CD4-positive, alpha-beta T cell treated with Interleukin-21 for 1 hour (primary cell): ENCODE measurements at places on chromosomes 2 and 18.

DNA sequence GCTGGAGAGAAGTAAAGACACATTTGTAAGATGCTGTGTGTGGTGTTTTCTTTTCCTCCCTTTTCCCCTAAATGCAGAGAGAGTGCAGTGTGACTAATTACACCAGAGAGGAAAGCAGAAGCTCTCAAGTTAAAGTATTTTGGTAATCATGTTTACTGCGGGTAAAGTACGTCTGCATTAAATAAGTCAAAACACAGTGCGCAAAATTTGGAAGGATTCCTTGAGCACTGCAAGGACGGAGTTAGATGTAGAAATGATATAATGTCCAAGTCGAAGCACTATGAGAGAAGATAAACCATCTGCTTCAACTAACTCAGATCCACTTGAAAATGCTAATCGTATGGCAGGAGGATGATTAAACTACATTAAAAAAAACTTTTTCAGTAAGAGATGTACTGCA lies 766.5 kb downstream of the RNF144A start:
- DNase-seq: no peak

- no peak for DNase-seq
These were observed 79.2 kb downstream of the BARD1 start for GRCh38 chr2:214730248-214730647.

DNA sequence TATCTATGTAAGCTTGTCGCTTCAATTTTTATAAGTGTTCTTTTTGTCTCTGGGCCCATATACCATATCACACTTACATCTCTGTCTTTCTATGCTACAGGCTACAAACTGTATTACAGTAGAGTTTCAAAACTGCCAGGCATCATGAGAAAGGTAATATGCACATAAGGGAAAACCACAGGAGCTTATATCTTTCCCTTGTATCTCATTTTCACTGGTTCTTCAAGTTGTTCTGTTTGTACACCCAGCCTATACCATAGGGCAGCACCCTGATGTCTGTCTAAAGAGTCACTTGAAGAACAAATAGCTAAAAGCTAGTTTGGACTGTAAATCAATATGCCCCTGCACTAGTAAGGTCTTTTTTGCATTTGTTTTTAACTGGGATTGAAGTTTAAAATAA lies 366.7 kb downstream of the FIGN start:
- no peak for DNase-seq

- DNase-seq: no peak
These were observed 82.2 kb upstream of the LTBP1 start for GRCh38 chr2:32864334-32865111.

GRCh38 chr2:205708231-205708631 lies 25.9 kb downstream of the NRP2 start:
- DNase-seq: no peak

DNA sequence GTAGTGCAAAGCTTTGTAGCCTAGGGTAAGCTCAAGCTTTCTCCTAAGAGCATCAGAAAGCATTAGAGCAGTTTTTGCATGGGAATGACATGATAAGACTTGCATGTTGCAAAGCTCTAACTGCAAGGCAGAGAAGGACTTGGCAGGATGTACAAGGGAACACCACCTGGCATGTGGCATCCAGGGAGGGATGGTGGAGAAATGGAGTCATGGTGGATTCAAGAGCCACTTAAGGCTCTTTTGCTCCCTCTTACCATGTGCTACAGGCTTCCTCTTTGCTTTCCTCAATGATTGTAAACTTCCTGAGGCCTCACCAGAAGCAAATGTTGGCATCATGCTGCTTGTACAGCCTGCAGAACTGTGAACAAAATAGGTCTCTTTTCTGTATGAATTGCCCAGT lies 266.0 kb downstream of the GLI2 start:
- no peak for DNase-seq

- DNase-seq: no peak
These were observed 118.3 kb downstream of the MGAT5 start for GRCh38 chr2:134372141-134372540.

DNA sequence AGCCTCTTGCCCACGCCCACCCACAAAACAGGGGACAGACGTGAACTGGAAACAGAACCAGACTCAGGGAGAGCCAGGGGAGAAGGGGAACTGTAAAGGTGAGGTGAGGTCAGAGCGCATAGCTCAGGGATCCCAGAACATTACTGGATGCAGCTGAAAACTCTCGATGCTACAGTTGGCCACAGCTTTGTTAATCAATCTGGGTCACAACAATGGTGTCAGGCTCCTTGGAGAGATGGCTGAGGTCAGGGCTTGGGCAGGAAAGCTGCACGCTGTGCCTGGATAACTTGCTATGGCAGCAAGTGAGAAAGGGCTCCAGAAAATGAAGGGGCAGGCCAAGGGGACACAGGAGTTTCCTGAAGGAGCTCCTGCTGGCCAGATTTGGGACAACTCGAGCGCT lies 263.3 kb downstream of the TFCP2L1 start:
- DNase-seq: no peak

DNA sequence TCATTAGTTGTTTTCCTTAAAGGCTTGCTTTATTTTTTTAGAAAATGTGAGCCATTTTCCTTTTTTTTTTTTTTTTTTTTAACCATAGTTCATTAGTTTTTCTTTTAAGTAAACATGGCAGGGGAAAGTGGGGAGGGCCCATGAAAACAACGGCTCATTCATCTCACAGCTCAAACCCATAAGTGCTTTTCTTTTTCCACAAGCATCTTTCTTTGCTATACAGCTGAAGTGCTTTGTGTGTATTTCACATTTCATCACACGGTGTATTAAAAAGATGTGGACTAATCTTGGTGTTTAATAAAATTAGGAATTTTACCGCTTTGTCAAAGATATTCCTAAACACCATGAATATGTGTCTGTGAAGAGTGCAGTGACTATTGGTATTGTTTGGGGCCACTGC lies 41.6 kb downstream of the RHBDD1 start:
- DNase-seq: no peak

- DNase-seq: no peak
These were observed 17.8 kb upstream of the FAM98A start for GRCh38 chr2:33616873-33617272.

DNA sequence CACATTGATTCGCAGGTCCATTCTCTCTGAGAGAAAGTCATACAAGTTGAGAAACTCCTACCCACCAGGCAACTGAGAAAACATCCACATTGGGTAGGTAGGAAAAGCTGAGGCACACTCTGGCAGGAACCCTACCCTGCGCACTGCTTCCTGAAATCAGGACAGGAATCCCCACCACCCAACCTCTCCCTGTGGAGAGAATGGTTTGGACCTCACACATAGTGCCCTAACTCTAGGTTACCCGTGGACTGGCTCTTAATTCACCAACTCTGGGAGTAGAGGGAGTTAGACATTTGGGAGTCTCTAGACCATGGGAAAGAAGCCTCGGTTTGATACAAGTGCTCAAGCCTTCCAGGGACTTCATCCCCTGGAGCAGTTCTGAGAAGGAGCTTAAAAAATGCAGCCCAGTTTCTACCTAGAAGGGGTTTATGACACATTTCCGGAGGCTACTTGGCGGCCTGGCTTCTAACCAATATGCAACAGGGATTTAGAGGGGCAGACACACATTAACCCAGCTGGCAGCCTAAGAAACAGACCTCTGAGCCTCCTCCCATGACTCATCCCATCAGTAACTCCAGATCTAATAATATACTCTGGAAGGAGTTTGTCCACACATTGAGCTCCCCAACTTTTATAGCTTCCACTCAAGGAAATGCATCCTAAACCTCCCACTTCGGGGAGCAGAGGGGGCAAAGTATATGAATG lies 136.7 kb downstream of the EML6 start:
- no peak for DNase-seq

DNA sequence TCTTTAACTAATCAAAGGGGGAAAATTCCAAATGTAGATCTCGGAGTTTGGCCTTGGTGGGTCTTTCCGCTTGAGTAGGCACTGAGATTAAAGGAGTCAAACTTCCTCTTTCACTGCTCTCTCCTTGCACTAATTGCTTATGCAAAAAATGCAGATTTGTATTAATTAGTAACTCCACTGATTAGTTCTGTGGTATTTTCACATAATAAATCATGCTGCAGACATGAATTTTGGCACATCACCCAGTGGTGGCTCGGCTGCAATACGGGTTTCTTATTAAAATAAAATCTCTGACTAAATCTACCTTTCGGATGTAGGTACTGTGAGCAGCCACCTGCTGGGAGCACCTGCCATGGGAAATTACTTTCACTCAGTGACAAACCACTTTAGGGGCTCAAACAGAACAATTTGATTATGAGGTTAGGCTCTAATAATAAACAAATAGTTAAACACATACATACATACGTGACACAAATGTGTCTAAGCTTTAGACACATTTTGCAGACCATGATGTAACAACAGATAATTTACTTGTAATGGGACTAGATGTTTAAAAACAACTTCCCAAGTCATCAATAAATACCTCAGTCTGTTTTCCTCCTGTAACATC lies 6.4 kb upstream of the NEUROD1 start:
- DNase-seq: no peak

- no peak for DNase-seq
These were observed 9.9 kb downstream of the GPN1 start for GRCh38 chr2:27638709-27639108.

- no peak for DNase-seq
These were observed 126.1 kb downstream of the ZNF516 start for GRCh38 chr18:76368976-76369375.

- no peak for DNase-seq
These were observed 38.0 kb downstream of the MFSD6 start for GRCh38 chr2:190446193-190446592.

- no peak for DNase-seq
These were observed 18.6 kb upstream of the PDE1A start for GRCh38 chr2:182445391-182445965.

GRCh38 chr18:23377669-23378301 lies 75.3 kb upstream of the RIOK3 start:
- DNase-seq: no peak

GRCh38 chr18:8088626-8089025 lies 520.6 kb upstream of the RAB12 start:
- DNase-seq: no peak

DNA sequence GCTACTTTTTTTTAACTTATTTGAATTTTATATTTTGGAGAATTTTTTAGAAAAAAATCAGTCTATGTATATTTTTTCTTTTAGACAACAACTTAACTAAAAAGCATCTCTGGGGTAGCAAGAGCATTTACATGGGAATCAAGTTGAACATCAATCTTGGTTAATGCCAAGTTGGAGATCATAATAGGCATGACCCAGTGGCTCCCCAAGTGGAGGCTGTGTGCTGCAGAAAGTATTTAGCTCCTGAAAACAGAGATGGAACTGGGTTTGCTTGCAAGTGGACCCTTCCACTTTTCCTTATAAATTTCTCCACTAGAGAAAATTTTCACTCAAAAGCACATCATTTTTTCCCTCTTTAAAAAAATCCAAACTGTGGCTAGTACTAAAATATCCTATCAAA lies 23.9 kb upstream of the CAVIN2 start:
- no peak for DNase-seq

- no peak for DNase-seq
These were observed 49.3 kb downstream of the MMADHC start for GRCh38 chr2:149538138-149538833.

GRCh38 chr2:3051266-3051665 lies 326.4 kb downstream of the EIPR1 start:
- DNase-seq: no peak

DNA sequence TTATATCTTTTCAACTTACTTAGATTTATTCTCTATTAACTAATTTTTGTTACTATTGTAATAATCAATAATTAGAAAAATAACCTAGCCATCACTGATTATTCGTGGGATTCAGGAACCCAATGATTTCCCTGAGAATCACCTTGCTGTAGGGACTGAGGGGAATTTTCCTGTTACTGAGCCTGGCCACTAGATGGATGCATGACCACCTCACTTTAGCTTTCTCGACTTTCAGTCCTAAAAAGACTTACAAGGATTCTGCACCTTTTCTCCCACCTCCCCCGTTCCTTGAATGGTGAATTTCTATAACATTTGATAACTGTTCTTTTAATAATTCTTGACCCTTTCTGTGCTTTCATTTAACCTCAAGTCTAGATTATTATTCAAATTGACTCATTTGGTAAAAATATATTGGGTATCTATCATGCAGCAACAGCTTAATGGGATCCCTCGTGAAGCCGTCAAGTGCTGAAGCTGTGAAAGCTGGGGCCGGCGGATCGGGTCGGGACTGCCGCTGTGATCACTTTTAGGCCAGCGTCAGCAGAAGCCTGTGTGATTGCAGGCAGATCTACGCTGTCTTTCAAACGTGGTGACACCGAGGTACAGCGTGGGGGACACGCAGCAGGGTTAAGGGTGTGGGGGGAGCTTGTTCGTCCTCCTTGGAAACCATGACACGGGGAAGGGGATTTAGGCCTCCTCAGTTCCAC lies 38.8 kb upstream of the TMEM18 start:
- DNase-seq: no peak

GRCh38 chr2:182132605-182133004 lies 147.0 kb downstream of the PPP1R1C start:
- DNase-seq: no peak

GRCh38 chr2:239225371-239225851 lies 175.4 kb downstream of the HDAC4 start:
- DNase-seq: no peak

DNA sequence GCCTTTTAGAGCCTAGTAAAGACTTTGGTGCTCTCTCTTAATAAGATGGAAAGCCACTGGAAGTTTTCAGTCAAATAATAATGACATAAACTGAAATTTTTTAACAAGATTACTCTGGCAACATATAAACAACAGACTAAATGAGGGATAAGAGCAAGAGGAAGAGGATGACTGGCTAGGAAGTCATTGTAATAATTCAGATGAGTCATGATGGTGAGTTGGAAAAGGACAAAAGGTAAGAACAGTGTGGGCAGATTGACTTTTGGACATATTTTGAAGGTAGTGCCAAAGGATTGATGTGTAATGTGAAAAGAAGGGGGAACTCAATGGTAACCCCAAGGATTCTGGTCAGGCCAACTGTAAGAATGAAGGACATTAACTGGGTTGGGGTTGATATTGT lies 310.3 kb downstream of the NOL4 start:
- no peak for DNase-seq

DNA sequence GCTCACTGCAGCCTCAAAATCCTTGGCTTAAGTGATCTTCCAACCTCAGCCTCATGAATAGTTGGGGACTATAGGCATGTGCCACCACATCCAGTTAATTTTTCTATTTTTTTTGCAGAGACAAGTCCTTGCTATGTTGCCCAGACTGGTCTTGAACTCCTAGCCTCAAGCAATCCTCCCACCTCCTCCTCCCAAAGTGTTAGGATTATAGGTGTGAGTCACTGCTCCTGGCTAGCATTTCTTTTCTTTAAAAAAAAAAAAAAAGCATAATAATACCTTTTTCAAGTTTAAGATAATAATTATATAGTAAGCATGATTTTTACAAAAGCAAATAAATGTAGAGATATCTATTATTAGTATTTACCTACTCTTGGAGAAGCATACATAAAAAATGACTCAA lies 36.1 kb downstream of the PPP4R1 start:
- no peak for DNase-seq

- peak; percentile 25 for DNase-seq
These were observed 31.7 kb downstream of the HRH4 start for GRCh38 chr18:24491927-24492834.

DNA sequence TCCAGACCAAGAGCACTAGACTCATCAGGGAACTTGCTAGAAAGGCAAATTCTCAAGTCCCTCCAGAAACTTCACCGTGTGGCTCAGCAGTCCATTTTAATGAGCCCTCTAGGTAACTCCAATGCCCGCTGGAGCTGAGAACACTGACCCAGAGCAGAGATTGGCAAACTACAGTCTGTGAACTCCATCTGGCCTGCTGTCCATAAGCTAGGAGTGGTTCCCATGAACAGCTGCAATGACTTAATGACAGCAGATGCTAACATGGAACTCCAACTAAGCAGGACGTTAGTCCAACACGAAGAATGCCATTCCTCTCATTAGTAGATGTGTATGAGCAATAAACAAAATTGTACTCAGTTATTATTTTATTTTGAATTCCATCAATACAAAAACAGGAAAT lies 371.9 kb downstream of the STK39 start:
- DNase-seq: no peak
